Fibroblast of villous mesenchyme (primary cell): ENCODE measurements at places on chromosomes 5 and 9.

- DNase-seq, result peak; percentile 8
Observed at GRCh38 chr9:76761448-76761847, 2.8 kb upstream of the PCA3 start.

DNA sequence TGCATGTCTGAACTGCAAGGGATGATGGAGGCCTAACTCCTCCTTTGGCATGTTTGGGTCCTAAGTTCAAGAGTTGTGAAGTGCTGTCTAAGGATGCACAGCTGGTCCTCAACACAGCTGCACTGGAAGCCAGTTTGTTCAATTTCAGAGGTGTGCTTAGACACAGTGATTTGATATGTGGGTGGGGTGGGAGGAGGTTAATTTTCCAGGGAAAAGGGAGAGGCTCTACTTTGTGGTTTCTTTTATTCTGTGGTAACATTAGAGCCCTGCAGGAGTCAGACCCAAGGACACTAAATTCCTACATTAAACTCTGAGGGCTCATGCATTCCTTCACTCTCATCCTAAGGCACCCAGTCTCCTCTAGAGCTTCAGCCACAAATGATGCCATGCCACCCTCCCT, 188.4 kb upstream of the MAST4 start:
- DNase-seq, result no peak

DNA sequence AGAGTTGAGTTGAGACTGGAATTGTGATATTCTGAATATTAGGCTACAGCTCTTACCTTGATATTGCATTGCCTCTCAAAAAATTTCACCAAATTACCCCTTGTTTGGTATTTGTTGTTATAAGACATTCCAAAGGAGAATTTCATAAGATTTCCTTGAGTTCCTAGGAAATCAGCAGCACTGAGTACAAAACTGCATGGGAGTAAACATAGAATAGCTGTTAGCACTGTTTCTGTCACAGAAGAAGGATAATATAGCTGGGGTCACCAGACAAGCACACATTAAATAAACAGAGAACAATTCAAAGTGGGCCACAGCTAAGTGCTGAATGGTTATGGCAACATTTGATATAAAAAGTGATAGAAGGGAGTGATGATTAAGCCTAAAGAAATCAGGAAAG, 724.3 kb downstream of the PRELID2 start:
- no peak for DNase-seq

GRCh38 chr5:93887678-93888077, 146.3 kb upstream of the POU5F2 start:
- DNase-seq, result no peak

- peak; percentile 40 for DNase-seq
Observed at GRCh38 chr5:143701493-143701892, 110.5 kb upstream of the HMHB1 start.

DNA sequence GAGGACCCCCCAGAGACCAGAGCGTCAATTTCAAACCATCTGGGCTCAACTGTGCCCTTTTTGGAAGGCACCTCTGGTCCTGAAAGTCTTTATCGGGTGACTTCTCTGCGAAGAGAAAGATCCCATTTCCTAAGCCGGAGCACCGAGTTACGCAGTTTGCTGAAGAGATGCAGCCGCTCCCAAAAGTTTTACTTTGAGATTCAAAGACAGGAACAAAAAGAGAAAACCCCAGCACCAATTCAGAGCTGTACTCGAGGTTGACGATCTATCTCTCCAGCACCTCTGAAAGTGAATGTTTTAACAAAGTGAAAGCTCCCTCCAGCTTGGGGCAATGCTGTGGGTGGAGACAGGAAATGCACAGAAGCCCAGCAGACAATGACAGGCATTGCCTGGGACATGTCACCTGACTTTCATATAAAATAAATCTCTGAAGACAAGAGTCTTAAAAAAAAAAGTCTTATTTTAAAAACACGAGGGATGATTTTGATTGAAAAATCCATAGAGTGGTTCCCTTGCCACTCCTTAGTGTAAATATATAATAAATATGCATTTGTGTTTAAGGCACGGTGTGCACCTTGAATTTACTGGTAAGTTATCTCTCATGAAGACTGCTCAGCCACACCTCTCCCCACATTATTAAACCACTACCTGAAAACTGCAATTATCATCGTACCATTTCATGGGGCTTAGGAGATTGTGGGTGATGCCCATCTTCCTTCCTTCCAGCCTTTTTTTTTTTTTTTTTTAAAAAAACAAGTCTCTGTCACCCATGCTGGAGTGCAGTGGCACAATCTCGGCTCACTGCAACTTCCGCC, 79.9 kb downstream of the FNBP1 start:
- peak; percentile 76 for DNase-seq

DNA sequence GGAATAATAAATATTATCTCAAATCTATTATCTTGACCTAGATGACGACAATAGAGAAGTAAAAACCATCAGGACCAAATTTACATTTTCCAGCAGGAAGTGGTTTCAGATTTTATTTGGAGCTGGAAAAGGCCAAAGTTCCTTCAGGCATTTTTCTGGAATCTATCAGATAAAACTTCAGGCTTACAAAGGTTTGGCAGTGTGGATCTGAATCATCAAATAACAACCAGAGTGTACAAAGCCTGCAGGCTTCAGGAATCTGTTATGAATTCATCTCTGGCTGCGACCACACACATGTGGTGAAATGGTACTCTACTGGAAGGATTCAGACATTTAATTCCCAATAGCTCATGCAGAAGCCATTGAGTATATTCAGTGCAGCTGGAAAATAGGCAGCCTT, 726.4 kb upstream of the GRAMD2B start:
- DNase-seq, result peak; percentile 90

DNA sequence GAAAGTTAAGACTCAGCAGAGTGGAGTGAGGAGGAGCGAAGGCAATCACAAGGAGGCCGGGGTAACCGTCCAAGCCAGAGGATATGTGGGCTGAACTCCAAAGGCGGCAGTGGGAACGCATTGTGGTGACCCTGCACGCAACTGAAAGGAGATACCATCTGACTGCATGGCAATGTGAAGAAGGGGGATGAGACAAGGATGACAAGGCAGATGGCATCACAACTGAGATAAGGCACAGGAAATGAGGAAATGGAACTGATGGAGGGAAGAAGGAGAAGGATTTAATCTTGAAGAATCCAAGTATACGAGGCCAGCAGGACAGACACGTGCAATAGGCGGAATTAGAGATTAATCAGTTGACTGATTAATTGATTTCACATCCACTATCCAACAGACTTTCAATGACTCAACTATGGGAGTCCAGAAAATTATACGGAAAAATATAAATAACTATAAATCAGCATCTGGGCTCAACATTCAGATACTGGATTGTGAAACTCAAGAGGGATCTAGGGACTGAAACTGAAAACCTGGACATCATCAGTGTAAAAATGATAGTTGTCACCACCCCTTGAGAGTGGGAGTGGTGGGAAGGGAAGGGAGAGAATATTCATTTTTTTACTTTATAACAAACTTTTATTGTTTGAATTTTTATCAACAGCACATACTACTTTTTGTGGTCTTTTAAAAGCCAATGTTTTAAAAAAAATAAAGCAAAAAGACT, 86.1 kb downstream of the ARL15 start:
- peak; percentile 34 for DNase-seq

DNA sequence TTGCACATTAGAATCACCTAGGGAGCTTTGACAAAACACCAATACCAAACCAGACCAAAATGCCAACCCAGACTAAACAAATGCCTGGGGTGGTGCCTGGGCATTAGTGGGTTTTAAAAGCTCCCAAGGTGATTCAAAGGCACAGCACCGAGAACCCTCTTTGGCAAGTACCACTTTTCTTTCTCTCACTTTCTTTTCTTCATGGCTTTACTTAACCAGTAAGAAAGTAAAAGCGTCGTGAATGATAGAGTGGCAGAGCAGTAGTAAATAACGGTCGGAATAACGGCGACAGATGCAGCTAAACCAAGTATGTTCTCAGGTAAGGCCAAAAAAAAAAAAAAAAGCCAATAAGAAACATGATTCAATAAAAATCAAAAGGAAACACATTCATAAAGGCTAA, 49.5 kb downstream of the ZNF608 start:
- no peak for DNase-seq

GRCh38 chr5:65481171-65481581, 544 bp downstream of the ADAMTS6 start:
- peak; percentile 26 for DNase-seq
